ENCODE measurements at places on chromosomes 11 and 22.

- no peak for DNase-seq
These were observed 37.9 kb upstream of the PPARA start for GRCh38 chr22:46112405-46112804.

DNA sequence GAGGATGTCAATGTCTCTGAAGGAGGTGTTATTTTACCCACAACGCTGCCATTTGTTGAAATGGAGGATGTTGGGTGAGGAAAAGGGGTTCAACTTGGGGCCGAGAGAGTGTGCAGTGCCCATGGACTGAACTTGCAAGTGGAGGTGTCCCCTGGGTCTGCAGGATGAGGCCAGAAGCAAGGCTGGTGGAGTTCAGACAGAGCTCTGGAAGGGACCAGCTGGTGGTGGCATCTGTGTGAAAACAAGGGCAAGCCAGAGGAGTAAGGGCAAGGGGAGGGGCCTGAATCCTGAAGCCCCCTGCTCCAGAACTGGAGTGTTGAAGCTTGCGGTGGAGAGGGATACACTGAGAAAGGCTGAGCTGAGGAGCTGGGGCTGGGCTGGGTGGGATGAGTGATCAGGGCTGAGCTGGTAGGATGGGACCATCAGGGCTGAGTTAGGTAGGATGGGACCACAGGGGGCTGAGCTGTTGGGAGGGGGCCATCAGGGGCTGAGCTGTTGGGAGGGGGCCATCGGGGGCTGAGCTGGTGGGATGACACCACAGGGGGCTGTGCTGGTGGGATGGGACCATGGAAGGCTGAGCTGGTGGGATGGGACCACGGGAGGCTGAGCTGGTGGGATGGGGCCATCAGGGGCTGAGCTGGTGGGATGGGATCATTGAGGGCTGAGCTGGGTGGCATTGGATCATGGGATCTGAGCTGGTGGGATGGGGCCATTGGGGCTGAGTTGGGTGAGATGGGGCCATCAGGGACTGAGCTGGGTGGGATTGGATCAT, 13.4 kb upstream of the CTSD start:
- DNase-seq = no peak

DNA sequence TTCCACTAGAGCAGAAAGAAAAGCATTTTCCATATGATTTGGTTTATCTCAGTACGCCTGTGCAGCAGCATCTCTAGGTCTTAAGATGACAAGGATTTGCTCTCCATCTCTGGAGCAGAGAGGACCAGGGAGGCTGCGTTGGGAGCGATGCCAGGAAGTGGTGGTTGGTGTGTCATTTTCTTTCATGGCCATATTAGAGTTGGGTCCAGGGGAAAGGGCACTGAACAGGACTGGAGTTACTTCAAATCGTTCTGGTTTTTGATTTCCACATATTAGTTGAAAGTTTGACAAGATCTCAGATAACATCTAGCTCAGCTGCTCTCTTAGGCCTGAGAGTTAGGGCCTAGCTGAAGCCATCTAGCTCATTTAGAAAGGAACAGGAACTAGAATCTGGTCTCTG, 157.7 kb downstream of the ADAMTS15 start:
- no peak for DNase-seq

DNA sequence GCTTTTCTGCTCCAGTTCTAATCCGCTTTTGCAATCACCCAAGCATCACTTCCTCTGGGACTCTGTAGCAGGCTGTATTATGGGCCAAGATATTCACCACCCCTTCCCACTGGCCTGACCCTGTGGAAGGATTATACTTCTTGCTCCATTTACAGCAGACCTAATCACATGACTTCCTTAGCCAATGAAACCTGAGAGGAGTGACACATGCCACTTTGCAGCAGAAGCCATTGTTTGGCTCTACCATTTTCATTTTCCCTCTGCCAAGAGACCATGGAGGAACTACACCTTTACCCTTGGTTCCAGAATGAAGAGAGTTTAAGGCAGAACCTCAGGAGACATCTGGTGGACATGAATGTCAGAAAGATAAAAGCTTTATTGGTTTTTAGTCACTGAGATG, 134.9 kb upstream of the HSD17B12 start:
- DNase-seq = no peak

DNA sequence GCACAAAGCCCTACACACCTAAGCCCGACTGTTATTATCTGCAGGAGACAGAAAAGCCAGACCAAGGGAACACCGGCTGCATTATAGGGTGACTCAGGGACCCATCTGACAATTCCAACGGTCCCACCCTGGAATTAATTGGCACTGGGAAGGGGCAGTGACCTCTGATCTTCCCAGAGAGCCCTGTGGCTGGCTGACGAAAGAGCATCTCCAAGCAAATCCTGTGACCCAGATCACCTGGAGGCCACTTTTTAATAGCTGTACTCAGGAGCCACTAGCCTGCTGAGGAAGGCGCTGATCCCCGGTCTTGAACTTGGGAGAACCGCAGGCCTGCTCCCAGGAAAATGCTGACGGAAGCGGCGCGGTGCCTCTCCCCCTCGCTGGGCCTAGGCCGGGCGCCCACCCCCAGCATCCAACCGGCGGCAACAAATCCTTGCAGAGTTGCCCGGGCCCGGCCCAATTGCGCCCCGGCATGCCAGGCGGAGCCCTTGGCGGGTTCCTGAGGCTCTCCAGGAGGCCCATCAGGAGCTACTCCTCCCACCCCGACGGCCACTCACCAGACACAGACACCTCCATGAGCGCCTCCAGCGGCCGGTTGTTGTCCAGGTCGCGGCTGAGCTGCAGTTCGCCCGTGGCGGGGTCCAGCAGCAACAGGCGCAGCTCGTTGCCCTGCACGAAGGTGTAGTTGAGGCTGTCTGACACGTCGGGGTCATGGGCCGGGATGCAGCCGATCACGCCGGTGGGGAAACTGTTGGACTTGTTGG, 4.2 kb downstream of the CELSR1 start:
- no peak for DNase-seq

GRCh38 chr22:31602259-31602952, 59.6 kb downstream of the PISD start:
- peak; percentile 87 for DNase-seq

DNA sequence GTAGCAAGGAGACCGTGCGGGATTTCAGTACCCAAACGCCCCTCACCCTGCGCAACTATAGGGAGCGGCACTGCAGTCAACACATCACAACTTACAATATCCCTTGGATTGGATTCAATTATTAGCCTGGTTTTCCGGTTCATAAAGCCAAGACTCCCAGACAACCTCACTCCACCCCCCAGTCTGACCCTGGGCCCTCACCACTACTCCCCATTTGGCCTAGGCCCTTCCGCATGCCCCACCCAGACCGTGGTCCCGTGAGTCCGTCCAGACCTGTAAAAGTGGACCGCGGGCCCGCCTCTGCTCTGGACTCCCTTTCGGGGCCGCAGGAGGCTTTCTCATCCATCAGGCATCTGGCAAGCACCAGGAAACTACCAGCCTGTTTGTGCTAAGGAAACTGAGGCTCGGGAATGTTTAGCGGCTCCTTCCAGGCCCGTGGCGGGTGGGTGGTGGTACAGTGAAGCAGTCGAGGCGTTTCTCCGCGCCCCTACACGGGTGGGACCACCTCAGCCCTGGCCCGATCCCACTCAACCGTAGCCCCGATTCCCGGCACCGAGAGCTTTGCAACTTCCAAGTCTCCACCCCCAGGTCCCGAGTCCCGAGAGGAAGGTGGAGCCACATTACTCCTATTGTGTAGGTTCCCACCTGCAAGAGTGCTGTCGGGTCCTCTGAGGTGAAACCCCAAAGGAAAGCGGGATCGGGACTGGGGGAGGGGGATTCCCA, 679 bp upstream of the DPP3 start:
- no peak for DNase-seq

DNA sequence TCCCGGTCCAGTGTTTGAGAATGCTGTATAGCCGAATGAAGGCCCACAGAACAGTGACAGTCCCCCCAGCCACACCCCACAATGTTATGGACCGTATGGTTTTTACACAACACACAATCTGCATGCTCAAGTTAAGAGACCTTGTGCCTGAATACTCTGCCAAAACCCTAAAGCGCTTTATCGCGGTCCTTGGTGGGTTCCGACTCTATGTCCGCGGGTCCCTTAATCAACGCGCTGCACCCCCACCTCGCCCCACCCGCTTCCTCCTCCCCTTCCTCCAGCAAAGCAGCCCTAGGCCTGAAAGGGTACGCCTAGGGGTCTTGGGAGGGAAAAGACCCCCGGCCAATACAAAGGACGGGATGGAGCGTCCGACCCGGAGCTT, 442 bp downstream of the COPB1 start:
- DNase-seq = no peak

DNA sequence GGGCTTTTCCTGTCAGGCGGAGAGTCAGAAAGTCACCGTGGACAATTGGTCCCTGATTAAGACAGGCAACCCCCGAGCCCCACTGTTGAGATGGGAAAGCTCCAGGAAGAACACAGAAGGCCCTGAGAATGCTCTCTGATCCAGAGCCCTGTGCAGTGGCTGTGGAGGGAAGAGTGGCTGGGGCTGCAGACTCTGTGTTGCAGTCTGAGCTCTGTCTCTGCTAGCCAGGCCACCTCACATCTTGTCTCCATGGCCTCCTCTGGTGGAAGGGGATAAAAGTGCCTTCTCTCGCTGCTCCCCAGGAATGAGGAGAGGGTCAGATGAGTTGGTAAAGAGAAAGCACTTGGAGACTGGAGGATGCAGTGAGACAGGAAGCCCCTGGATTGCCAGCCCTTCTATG, 141.2 kb downstream of the CEP164 start:
- no peak for DNase-seq

- no peak for DNase-seq
These were observed 73.4 kb downstream of the TNRC6B start for GRCh38 chr22:40251106-40251505.

GRCh38 chr11:72736452-72737069, 15.6 kb downstream of the ARAP1 start:
- DNase-seq = no peak

- no peak for DNase-seq
These were observed 252.1 kb upstream of the PITPNB start for GRCh38 chr22:28171115-28171514.

DNA sequence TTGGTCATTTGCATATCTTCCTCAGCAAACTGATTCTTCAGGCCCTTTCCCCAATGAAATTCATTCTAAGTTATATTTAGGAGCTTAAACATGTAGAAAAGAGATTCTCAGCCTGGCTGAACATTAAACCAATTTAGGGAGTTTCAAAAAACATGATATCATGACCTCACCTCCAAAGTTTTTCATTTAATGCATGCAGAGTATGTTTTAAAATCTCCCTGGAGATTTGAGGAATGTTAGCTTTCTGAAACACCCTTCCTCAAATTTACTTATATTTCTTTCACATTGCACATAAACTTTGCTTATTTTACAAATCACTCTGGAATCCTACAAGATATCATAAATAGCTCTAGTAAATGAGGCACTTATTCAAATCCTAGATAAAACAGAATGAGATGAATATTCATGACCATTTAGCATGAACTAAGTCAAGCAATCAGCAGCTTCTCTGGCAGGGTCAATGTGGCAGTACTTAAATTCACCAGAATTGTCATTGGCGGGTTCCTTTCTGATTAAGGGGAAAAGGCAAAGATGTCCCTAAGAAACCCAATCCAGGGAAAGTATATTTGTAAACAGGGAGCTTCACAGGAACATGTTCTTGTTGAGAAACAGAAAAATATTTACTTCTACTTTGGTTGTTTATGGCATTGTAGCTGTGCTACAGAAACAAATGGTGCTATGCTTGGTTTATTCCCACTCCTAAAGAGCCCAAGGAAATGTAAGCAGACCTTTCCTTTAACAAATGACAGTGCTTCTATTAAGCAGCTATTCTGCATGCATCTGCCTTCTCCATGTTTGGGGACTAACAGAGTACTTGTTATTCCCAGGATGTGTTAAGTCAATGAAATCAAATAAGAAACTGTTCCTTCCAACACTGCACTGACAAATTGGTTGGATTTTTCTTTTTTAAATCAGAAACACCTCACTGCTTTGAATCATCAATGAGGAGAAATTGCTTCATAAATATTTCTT, 162.3 kb downstream of the C11orf87 start:
- DNase-seq = no peak

GRCh38 chr11:72072348-72072747, 8.0 kb downstream of the NUMA1 start:
- peak; percentile 36 for DNase-seq

- DNase-seq = no peak
These were observed 13.6 kb downstream of the RNF215 start for GRCh38 chr22:30373331-30374325.

- DNase-seq = no peak
These were observed 606 bp downstream of the DRG1 start for GRCh38 chr22:31400023-31400397.

GRCh38 chr11:3170756-3171650, 5.9 kb upstream of the OSBPL5 start:
- no peak for DNase-seq

GRCh38 chr22:17237038-17237668, 17.9 kb upstream of the ADA2 start:
- no peak for DNase-seq

DNA sequence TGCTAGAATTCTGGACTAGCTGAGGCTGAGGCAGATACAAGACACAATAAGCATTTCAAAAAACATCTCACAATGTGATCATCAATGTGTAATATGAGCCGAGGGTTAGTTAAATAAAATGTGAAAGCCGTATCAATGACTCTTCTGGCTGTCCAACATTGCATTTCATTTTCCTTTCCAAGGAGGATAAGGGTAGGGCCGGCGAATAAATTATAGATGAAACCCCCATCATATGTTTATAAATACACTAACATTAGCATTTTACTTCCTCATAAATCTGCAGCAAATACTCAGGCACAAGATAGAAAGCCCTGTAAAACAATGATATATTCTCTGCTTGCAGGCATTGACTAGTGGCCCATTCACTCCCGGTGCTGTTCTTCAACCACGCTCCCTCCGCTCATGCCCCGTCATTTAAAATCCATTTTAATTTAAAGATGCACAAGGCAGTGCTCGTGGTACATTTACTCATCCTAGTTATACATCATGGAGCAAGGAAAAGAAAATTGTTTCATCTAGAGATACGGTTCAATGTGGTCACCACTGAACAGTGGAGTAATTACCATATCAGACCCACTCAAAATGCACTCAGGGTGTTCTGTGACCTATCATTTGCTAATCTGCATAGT, 59.9 kb upstream of the RCN1 start:
- DNase-seq = no peak

GRCh38 chr22:45891471-45891995, 85.4 kb downstream of the WNT7B start:
- DNase-seq = no peak

DNA sequence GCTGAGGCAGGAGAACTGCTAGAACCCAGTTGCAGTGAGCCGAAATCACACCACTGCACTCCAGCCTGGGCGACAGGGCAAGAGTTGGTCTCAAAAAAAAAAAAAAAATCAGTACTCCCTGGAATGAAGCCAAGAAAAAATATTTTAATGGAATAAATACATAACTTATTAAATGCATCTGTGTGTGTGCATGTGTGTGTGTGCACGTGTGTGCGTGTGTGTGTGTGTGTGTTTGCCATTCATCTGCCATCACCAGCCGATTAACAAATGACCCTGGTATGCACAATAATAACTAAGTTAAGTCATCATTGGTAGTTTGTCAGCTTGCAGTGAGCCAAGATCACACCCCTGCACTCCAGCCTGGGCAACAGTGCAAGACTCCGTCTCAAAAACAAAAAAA, 35.0 kb upstream of the SCGB1A1 start:
- no peak for DNase-seq
